Pancreas (tissue), 10 donors: ENCODE measurements at places on chromosomes 13 and 19.

DNA sequence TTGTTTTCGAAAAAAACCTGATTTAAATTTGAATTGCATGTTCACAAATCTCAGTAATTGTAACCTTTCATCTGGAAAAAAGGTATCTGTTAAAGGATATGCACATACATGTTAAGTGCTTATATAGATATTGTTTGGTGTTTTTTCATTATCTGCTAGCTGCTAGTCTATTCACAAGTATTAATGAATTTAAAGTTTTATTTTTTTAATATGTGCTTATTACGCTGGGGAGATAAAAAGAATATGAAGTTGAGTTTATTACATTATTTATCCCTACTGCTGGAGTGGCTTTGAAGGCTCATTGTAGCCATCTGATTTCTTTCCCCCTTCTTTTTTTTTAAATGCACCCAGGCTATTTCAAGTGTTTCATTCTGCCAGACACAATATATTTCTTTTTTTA is 3.9 kb upstream of the MAB21L1 start:
- DNase-seq: no peak

- DNase-seq: no peak
Observed at GRCh38 chr19:40565910-40566495, 10.7 kb upstream of the SHKBP1 start.

DNA sequence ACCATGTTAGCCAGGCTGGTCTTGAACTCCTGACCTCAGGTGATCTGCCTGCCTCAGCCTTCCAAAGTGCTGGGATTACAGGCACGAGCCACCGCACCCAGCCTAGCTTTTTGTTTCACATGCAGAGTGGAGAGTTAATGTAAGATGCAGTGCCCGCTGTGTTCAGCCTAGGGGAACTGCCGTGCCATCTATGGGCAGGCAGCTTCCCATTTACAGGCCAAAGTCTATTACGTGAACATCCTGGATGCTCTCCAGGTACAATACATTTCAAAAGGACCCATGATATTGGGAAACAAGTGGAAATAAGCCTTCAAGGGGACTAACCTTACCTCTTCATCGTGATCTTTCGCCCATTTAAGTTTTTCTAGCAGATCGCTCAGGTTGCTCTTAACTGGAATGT is 10.1 kb downstream of the POGLUT2 start:
- no peak for DNase-seq

DNA sequence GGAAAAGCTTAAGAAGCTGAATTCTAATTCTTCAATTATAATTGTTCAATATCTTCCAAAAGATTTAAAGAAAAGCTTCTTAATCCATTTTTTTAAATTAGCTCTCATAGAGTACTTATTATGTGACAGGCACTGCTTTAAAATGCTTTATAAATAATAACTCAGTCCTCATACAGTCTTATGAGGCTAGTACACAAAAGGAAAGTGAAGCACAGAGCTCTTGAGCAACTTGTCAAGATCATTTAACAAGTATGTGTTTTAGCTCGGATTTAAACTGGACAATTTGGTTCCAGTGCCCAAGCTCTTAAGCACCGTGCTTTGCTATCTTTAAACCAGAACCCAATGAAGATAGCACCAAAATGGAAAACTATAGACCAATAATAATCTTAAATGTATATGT is 106.1 kb downstream of the DHRS12 start:
- no peak for DNase-seq

GRCh38 chr13:33058776-33059327 is 42.6 kb downstream of the KL start:
- DNase-seq: no peak

- no peak for DNase-seq
Observed at GRCh38 chr19:6667114-6667627, 2.8 kb downstream of the TNFSF14 start.

DNA sequence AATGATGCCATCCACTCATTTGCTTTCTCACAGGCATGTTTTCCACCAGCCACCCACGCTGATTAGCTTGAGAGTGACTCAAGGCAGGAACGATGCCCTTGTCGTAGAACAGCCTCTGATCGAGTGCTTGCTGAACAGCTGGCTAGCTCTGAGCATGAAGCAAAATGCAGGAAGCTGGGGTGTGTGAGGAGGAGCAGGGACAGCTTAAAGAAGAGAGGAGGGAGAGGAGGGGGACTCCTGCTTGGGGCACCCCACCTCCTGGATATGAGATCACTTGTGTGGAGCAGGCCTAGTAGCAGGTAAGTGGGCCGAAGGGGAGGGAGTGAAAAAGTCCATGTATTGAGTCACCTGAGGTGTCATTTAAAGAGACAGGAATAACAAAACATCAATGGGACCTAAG is 48.8 kb downstream of the IRS2 start:
- no peak for DNase-seq

- DNase-seq: no peak
Observed at GRCh38 chr13:95437561-95437960, 115.0 kb upstream of the CLDN10 start.

DNA sequence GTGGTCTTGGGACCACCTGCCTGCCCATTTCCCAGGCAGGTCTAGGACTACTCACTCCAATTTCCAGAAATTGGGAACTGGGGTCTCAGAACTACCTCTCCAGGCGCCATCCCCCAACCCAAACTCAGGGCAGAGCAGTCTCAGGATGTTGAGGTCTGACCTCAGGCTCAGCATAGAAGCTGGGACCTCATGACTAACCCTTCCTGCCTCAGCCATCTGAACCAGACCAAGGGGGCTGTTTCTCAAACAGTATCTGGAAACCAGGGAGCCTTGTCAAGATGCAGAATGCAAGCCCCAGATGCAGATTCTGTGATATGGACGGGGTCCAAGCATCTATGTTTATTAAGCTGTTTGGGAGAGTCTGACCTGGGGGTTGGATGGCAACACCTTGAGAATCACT is 1.3 kb downstream of the FBXW9 start:
- DNase-seq: no peak

DNA sequence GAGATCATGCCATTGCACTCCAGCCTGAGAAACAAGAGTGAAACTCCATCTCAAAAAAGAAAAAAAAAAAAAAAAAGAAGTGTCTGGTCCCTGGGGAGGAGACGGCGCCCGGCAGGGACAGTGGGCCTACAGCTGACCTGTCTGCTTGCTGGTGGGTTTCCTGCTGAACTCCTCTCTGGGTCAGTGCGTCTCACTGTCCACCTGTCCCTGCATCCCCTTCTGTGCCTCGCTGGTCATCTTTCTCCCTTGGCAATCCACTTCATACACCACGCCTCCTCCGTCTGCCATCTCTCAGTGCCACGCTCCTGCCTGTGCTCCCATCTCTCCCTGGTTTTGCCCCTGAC is 63.4 kb downstream of the ACSBG2 start:
- no peak for DNase-seq

- no peak for DNase-seq
Observed at GRCh38 chr13:79805317-79805716, 324.4 kb downstream of the NDFIP2 start.

- peak; percentile 82 for DNase-seq
Observed at GRCh38 chr13:95380468-95381211, 79.4 kb upstream of the ABCC4 start.

GRCh38 chr19:49927526-49928264 is 1.3 kb upstream of the ATF5 start:
- no peak for DNase-seq

- no peak for DNase-seq
Observed at GRCh38 chr19:55494172-55494761, 6.0 kb downstream of the SSC5D start.

DNA sequence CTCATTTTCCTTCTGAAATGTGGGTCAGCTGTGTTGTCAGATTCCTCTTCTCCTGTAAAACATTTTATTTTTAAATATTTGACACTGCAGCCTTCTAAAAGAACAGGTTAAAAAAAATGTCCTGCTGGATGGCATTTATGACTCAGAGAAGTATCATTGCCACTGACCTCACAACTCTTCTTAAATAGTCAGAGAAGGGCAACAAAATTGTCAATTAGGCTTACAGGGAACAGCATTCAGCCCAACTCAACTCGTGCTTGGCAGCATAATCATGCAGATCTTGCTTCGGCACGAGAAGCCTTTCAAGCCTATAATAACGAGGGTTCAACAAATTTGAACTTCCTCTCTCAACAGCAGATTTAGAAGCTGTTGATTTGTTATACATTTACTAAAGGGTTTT is 296.7 kb upstream of the DACH1 start:
- no peak for DNase-seq

- no peak for DNase-seq
Observed at GRCh38 chr19:42410371-42410770, 16.8 kb downstream of the LIPE start.

- peak; percentile 38 for DNase-seq
Observed at GRCh38 chr13:98565726-98566565, 11.0 kb downstream of the STK24 start.

DNA sequence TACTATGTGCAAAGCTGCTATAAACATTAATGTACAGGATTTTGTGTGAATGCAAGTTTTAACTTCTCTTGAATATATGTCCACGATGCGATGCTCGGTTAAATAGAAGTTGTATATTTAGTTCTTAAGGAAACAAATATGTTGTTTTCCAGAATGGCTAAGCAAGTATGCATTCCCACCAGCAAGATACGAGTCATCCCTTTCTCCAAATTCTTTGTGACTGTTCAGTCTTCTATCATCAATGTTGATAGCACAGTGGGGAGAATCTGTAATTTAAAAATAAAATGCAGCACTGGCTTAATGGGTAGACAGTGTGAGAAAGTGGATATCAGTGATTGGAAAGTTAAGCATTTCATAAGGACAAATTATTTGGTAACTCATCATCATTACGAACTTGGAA is 1340.8 kb downstream of the PCDH9 start:
- DNase-seq: no peak

GRCh38 chr13:22468045-22468444 is 712.7 kb upstream of the SGCG start:
- DNase-seq: no peak

- no peak for DNase-seq
Observed at GRCh38 chr19:44260343-44260681, 626 bp downstream of the ZNF233 start.

DNA sequence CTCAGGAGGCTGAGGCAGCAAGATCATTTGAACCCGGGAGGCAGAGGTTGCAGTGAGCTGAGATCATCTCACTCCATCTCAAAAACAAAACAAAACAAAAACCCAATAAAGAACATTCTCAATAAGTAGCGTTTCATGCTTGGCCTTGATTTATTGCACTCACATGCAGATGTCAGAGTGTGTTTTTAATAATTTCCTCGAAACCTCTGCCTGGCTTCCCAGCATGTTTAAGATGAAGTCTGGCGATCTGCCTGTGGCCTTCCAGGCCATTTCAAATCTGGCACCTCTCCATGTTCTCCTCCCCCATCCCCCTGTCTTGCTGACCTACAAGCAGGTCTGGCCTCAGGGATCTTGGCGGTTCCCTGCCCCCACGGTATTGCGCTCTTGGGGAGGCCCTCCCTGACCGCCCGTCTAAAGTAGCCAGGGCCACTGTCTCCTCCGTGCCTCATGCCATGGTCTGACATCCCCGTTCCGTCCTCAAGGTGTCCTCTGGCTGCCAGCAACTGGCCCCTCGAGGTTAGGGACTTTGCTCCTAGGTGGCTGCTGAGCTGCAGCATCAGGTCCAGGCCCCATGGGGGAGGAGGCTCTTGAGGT is 1.6 kb downstream of the WDR88 start:
- DNase-seq: no peak

DNA sequence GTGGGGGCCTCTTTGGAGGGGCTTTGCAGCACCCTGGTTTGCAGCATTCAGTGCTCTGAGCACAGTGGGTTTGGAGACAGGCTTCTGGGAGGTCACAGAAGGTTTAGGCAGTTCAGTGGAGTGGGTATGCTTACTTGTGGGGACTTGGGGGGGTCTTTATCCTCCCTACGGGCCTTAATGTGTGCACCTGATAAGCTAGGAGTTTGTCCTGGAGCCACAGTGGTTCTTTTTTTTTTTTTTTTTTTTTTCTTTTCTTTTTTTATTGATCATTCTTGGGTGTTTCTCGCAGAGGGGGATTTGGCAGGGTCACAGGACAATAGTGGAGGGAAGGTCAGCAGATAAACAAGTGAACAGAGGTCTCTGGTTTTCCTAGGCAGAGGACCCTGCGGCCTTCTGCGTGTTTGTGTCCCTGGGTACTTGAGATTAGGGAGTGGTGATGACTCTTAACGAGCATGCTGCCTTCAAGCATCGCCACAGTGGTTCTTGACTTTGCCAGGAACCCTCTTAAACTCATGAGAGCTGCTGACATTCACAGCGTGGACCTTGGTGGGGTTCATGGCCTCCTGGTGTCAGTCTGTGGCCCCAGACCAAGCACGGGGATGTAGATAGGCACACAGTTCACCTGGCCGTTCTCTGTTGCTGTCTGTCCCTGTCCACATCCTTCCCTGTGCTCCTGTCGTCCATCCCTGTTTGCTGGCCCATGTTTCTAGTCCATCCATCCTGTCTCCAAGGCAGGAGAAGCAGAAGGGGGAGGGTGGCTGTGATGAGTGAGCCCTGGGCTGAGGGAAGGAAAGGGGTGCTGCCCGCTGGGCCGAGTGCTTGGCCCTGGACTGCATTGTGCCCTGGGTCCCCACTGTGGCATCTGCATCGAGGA is 2.7 kb downstream of the EGLN2 start:
- DNase-seq: no peak

DNA sequence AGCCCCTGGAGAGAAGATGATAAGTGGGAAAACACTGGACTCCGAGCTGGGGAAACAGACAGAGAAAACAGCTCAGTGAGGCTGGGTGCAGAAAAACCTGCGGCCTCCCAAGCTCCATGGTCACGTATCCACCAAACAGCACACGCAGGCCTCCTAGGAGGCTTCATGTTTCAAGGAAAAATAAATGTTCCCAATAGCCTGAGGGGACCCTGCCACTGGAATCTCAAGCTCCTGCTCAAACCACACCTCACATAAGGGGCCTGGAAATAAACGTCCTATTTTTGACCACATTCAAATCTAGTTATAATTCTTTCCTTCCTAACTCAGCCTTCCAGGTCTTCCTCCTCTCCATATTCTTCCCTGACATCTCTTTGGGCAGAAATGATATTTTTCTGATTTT is 225.7 kb downstream of the ABCC4 start:
- no peak for DNase-seq
